ENCODE measurements at places on chromosomes 5 and 9.

DNA sequence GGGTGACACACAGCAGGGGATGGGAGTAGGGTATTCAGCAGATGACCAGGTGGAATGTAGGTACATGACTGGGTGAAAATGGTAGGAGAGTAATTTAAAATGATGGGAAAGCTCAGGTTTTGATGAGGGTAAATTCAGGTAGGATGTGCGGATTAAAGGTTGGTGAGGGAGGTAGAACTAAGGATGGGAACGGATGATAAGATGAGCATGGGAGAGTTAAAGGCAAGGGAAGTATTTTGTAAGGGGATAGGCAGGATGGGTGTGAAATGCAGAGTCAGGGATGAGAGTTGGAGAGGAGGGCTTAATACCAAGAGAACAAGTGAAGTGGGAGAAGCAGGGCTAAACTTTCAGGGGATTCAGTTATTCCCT, 1.5 kb downstream of the TLN1 start:
- no peak for DNase-seq

DNA sequence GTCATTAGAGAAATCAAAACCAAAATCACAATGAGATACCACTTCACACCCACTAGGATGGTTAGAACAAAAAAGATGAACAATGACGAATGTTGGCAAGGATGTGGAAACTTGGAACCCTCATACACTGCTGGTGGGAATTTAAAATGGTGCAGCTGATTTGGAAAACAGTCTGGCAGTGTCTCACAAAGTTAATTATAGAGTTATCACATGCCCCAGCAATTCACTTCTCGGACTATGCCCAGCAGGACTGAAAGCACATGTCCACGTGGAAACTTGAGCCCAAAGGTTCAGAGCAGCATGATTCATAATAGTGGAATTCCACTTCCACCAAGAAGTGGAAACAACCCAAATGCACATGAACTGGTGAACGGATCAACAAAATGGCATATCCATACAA, 85.0 kb upstream of the HRH2 start:
- no peak for DNase-seq

DNA sequence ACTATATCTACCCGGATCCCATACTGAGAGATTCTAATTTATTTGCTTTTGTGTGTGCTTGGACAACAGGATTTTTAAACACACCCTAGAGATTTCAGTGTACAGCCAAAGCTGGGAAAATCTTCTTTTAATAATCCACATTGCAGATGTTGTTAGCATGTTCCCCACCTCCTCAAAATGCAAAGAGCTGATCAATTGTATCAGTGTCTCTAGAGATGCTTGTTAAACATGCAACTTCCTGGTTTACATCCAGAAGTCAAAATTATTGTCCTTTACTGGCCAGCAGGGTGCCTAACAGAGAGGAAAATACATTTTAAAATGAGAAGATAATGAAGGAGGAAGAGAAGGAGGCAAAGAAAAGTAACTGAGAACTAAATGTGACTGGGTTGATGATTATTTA, 793.3 kb downstream of the SEMA5A start:
- no peak for DNase-seq

- DNase-seq, result no peak
Measured at GRCh38 chr9:112925058-112925641, 34.5 kb upstream of the SLC46A2 start.

DNA sequence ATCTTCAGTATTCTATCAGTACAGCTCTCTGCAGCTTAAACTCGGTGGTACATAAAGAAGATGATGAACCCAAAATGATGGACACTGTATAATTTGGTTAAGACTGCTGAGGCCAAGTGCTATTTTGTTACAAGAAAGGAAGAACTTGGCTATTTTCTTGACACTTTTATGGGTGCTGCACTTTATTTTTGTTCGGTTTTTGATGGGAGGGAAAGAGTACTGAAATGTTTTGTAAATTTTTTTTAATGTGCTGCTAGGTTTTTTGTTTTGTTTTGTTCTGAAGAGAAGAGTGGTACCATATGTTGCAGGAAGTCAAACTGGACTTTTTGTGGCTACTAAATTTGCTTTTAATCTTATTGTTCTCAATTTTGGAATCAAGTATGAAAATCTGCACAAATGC, 26.7 kb downstream of the CDC37L1 start:
- no peak for DNase-seq

GRCh38 chr9:98472216-98472615, 216.8 kb upstream of the TBC1D2 start:
- no peak for DNase-seq

GRCh38 chr9:69546265-69546664, 125.9 kb downstream of the APBA1 start:
- DNase-seq, result peak; percentile 23

DNA sequence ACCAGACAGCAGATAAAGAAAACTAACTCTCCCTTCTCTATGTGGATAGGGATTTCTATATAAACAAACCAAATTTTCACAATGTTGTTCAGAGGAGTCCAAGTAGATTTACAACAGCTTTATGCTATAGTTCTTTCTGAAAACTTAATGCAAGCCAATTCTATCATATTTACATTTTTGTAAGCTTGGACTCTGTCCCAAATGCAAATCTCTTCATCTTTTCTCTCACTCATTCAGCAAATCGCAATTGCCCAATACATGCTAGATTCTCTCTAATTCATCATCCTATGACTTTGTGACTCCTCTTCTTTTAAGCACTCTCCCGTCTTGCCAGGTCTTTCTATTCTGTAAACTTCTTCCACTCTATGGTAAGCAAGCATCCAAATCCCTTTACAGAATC, 39.1 kb upstream of the UGT3A2 start:
- DNase-seq, result peak; percentile 95

Measured in lung (tissue), 17 donors.